ENCODE measurements at places on chromosomes 12 and 14.

GRCh38 chr14:91324606-91325575 lies 80.4 kb upstream of the GPR68 start:
- DNase-seq = no peak
- no peak overlapping the region for H3K4me3 ChIP-seq
- H3K27ac ChIP-seq = no peak overlapping the region
- H3K27me3 ChIP-seq = no peaks in the 10 kb centered on the region

- H3K4me1 ChIP-seq = no peaks in the 10 kb centered on the region
- H3K36me3 ChIP-seq = no peaks in the 10 kb centered on the region
- H3K27me3 ChIP-seq = no peaks in the 10 kb centered on the region
- H3K27ac ChIP-seq = no peak overlapping the region
These were observed 566.4 kb upstream of the FLRT2 start for GRCh38 chr14:84963518-84963917.

GRCh38 chr14:20327005-20327869 lies 5.8 kb downstream of the CCNB1IP1 start:
- H3K4me1 ChIP-seq = no peaks in the 10 kb centered on the region
- no peak overlapping the region for H3K27ac ChIP-seq
- no peak for DNase-seq
- H3K36me3 ChIP-seq = peaks cover 15% of the 10 kb centered on the region

- no peaks in the 10 kb centered on the region for H3K4me1 ChIP-seq
- no peaks in the 10 kb centered on the region for H3K27me3 ChIP-seq
- 0 out of 2 replicates have a peak, but pooled peaks cover 2% of the 10 kb centered on the region for H3K36me3 ChIP-seq
- no peak for DNase-seq
These were observed 99.6 kb downstream of the ARF6 start for GRCh38 chr14:49992448-49992847.

GRCh38 chr12:47190905-47191304 lies 111.1 kb upstream of the AMIGO2 start:
- no peak for DNase-seq
- peaks cover 11% of the 10 kb centered on the region for H3K4me1 ChIP-seq
- no peak overlapping the region for H3K27ac ChIP-seq

GRCh38 chr12:79983986-79984620 lies 49.2 kb upstream of the PPP1R12A start:
- no peak for DNase-seq
- H3K4me1 ChIP-seq = no peaks in the 10 kb centered on the region
- H3K4me3 ChIP-seq = no peak overlapping the region
- H3K27me3 ChIP-seq = no peaks in the 10 kb centered on the region

DNA sequence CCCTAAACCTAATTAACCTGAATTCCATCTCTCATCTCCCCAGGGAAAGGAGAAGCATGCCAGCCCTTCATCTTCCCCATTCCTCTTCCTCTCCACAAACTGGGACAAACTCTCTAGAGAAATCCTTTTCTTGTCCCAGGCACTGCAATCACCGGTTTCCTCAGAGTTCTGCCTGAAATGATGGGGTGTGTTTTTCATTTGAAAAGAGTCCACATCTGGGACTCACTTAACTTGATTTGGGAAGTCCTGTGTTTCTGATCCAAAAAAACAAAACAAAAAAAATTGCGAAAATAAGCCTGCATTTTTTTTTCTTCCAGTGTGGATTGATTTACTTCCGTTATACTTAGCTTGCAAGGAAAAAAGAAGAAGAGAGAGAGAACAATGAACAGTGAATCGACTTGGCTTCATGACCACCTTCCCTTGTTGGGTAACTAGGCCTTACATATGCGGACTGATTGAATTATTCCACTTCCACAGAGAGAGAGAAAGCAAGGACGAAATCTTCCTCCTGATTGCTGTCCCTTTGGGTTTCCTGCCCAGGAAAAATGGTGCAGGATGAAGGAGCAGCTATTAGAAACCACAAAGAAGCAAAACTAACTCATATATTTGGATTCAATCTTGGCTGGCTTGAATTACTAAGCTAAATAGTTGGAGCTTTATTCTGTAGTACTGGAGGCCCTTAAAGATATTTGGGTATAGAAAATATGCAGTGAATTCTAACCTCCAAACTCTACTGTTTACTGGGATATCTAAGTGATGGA lies 506.2 kb upstream of the TBX3 start:
- H3K4me3 ChIP-seq = no peak overlapping the region
- H3K36me3 ChIP-seq = no peaks in the 10 kb centered on the region
- DNase-seq = no peak
- peaks cover 1% of the 10 kb centered on the region for H3K4me1 ChIP-seq

DNA sequence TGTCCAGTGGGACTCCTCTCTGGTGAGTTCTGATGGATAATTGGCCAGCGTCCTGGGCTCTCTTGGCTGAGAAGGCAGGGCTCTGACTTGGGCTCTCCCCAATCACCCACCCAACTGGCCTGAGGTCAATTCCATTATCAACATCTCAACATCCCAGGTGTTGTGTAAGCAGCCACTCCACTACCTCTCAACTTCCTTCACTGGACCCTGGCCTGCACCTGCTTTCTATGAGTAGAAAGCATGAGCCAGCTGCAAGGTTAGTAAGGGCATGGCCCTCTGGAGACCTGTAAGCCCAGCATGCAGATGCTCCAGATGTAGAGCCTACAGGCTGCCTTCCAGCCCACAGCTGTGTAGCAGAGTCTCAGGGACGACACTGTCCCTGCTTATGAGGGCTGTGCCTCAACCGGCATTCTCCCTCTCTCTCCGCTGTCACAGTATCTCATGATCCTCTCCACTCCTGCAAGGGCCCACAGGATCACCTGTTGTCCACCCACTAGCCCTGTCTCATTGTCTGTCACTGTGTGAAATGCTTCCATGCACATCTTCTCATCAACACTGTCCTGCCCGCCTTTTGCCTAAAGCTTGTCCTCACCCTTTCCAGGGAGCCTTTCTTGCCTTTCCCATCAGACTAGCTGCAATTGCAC lies 5.4 kb upstream of the KRT81 start:
- H3K4me1 ChIP-seq = no peaks in the 10 kb centered on the region
- H3K27me3 ChIP-seq = peaks cover 4% of the 10 kb centered on the region
- H3K36me3 ChIP-seq = no peaks in the 10 kb centered on the region
- H3K4me3 ChIP-seq = no peak overlapping the region

DNA sequence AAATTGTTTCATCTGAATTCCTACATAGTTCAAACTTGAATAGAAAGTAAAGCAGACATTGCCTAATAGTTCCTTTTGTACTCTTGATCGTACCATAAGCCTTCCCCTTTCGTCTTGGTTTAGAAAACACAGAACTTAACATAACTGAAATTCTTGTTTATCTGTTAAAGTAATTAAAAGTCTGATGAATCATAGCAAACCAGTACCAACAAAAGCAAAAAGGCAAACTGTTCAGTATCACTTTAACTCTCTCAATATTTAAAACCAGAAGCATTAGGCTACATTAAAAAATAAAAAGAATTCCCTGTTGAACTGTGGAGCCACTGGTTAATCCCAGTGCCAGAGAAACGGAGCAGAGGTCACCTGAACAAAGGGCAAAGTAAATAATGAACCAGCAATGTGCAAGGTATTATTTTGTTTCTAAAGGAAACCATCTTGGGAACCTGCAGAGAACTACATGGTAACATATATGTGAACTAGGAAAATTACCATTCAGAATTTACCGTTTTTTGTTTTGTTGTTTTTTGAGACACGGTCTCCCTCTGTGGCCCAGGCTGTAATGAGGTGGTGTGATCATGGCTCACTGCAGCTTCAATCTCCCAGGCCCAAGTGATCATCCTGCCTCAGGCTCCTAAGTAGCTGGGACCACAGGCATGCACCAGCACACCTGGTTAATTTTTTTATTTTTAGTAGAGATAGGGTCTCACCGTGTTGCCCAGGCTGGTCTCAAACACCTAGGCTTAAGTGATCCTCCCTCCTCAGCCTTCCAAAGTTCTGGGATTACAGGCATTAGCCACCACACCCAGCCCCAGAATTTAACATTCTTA lies 17.1 kb upstream of the HIGD1C start:
- H3K36me3 ChIP-seq = no peaks in the 10 kb centered on the region
- no peaks in the 10 kb centered on the region for H3K4me1 ChIP-seq
- no peak overlapping the region for H3K27ac ChIP-seq
- no peak for DNase-seq
- no peaks in the 10 kb centered on the region for H3K27me3 ChIP-seq
- H3K4me3 ChIP-seq = no peak overlapping the region

- no peak for DNase-seq
- no peak overlapping the region for H3K4me3 ChIP-seq
- H3K4me1 ChIP-seq = peaks cover 6% of the 10 kb centered on the region
- no peaks in the 10 kb centered on the region for H3K27me3 ChIP-seq
These were observed 135.3 kb downstream of the SLC38A6 start for GRCh38 chr14:61116369-61116768.

GRCh38 chr14:93299866-93300265 lies 33.0 kb downstream of the BTBD7 start:
- H3K4me1 ChIP-seq = peaks cover 4% of the 10 kb centered on the region
- H3K36me3 ChIP-seq = no peaks in the 10 kb centered on the region
- H3K27ac ChIP-seq = no peak overlapping the region
- H3K27me3 ChIP-seq = no peaks in the 10 kb centered on the region

DNA sequence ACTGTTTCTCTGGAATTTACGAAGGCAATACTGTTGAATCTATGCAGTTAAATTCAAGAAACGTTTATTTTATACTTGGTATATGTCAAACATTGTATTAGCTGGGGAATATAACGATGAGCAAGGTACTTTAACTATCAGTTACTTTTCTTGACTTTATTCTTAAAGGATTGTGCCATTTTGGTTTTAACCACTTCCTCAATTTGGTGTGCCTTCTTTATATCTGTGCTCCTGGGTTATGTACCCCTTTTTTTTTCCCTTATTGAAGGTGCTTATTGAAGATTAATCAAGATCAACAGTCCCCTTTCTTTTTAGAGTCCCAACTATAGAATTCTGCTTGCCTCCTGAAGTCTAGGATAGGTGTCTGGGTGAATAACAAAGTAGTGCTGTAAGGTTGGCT lies 5.8 kb downstream of the RAB21 start:
- no peaks in the 10 kb centered on the region for H3K4me1 ChIP-seq
- H3K27me3 ChIP-seq = no peaks in the 10 kb centered on the region
- no peak overlapping the region for H3K27ac ChIP-seq
- no peak for DNase-seq

DNA sequence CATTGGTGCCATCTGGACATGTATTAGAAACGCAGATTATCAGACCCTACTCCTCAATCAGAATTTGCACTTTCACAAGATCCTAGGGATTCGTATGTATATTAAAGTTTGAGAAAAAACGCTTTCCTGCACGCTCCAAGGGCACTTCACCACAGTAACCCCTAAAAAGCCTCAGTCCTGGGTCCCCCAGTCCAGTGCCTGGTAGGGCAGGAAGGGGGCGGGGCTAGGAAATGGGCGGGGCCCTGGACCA lies 369 bp downstream of the DEPDC4 start:
- H3K4me3 ChIP-seq = peak overlapping the region; percentile 84
- peaks cover 9% of the 10 kb centered on the region for H3K4me1 ChIP-seq
- DNase-seq = no peak
- H3K36me3 ChIP-seq = no peaks in the 10 kb centered on the region

- H3K4me3 ChIP-seq = peak overlapping the region; percentile 70
- H3K27me3 ChIP-seq = peaks cover 36% of the 10 kb centered on the region
- peak; percentile 62 for DNase-seq
- H3K36me3 ChIP-seq = no peaks in the 10 kb centered on the region
These were observed 732 bp downstream of the ZNF664 start for GRCh38 chr12:123973552-123974341.

DNA sequence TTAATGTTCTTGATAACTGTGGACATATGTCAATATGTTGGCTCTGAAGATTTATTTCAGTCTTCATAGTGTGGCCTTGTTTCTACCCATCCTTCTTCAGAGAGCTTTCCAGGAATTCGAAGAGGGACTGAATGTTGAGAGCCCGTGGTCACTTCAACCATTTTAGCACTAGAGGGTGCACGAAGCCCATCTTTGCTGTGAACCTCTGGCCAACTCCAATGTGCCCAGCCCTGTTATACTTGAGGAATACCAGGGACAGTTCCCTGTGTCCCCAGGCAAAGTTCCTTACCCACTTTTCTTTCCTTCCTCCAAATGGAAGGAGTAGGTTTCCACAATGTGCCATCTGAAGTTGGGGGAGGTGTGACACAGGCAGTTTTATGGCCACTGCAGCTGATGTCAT lies 603.5 kb downstream of the RPL10L start:
- H3K27ac ChIP-seq = no peak overlapping the region
- peak; percentile 56 for DNase-seq
- no peak overlapping the region for H3K4me3 ChIP-seq
- no peaks in the 10 kb centered on the region for H3K27me3 ChIP-seq

- H3K36me3 ChIP-seq = no peaks in the 10 kb centered on the region
- no peak overlapping the region for H3K27ac ChIP-seq
- no peak overlapping the region for H3K4me3 ChIP-seq
These were observed 106.1 kb upstream of the ANO4 start for GRCh38 chr12:100688451-100688864.

DNA sequence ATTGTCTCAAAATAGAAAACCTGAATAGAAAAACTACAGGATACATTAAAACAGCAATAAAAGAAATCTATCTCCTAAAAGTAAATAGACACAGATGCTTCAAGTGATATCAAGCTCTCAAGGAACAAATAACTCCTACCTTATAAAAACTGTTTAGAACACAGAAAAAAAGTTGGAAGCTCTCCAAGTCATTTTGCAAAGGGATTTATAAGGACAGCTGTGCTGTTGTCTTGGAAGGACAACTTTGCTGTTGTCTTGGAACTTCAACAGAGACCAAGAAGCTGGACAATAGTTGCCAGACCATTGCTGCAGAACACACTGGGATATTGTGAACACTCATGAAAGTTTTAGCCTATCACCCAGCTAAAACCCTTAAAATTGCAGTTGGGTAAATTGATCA lies 780.7 kb downstream of the FLRT2 start:
- no peaks in the 10 kb centered on the region for H3K27me3 ChIP-seq
- no peak for DNase-seq
- no peak overlapping the region for H3K27ac ChIP-seq

- no peak overlapping the region for H3K27ac ChIP-seq
- H3K27me3 ChIP-seq = no peaks in the 10 kb centered on the region
- H3K36me3 ChIP-seq = peaks cover 12% of the 10 kb centered on the region
- no peak for DNase-seq
- no peaks in the 10 kb centered on the region for H3K4me1 ChIP-seq
- no peak overlapping the region for H3K4me3 ChIP-seq
These were observed 25.9 kb upstream of the NR2C1 start for GRCh38 chr12:95099270-95099790.

DNA sequence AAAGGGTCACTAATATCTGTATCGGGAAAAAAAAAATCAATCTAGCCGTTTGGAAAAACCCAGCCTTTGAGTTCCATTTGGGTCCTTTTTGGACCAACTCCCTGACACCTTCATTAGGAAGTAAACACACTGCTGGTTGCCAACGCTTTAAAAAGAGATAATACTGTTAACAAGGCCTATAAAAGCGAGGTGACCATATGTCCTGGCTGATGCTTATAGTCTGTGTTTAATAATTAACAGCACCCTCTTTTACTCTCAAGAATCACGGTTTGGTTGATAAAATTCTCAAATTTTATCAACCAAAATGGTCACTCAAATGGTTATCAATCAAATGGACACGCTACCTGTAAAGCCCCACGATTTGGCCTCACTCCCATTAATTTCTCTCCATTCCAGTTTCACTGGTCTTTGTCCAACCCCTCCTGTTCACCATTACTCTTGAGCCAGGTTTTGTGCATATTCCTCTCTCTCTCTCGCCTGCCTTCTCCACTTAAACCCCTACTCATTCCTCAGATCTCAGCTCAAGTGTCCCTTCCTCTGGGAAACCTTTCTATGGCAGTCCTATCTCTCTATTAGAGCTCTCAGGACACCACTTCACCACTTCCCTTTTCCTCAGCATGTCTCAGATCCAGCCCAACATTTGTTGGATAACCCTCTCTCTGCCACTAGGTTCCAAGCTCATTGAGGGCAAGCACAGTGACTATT lies 9.5 kb downstream of the BTG1 start:
- peaks cover 9% of the 10 kb centered on the region for H3K4me1 ChIP-seq
- no peaks in the 10 kb centered on the region for H3K27me3 ChIP-seq
- 0 out of 2 replicates have a peak overlapping the region, but pooled peaks have one; percentile 25 for H3K27ac ChIP-seq
- H3K36me3 ChIP-seq = no peaks in the 10 kb centered on the region
- H3K4me3 ChIP-seq = no peak overlapping the region
